ENCODE measurements at places on chromosomes 3 and 15.

DNA sequence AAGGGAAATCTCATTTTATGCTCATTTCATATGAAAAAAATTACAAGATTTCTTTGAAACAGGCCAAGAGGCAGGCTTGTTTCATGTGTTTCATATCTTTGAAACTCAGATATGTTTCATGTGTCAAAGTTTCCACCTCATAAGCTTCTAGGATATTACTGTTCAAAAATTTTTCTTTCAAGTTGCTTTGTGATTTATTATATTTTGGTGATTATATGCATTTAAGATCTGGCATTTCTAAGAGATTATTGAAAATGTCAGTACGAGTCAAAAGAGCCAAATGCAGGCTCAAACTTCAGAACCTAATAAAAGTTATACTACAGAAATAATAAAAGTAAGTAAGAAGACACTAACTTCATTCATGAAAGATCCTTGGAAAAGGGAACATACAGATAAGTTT lies 590.1 kb downstream of the UNC13C start:
- DNase-seq: no peak

- no peak for DNase-seq
Measured at GRCh38 chr3:56196700-56197099, 271.6 kb downstream of the ERC2 start.

DNA sequence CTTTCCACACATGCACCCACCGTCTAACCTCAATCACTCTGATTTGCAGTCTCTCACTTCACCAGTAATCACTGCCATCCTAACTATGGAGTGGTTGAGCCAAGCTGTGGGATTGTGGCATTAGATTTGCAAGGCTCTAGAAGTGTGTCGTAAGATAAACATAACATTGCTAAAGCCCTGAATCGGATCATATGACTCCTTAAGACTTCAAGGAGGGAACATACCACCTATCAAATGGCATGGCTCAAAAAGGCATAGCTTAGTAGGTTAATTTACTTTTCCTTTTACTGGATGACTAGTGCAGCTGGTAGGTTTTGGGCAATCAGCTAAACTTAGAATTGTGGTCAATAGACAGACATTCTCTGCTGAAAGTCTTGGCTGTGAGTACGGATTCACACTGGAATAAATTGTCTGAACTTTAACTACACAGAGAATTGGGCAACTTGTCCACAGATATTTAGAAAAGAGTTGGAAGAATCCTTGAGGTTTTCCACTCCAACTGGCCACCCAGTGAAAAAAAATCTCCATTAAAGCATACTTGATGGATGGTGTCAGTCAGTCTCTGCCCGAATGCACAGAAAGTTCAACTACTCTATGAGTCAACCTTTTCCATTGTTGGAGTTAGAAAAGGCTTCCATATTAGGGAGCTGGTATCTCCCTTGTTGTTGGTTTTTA lies 476.7 kb upstream of the CBLB start:
- no peak for DNase-seq

DNA sequence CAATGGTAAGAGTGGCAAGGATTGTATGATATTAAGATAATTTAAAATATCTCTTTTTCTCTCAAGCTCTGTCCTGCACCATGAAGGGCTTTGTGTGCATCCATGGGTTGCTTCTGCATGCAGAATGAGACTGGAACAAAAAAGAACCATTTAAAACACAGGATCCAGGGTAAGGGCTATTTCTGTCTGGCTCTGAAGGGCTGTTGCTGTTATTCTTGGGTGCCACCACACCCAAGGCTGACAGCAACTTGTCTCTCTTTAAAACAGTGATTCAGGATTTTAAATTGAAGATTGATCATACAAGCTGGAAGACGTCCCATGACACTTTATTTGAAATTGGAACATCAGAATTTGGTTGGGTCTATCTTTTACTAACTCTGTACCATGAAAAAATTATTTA lies 268.8 kb upstream of the CNTN3 start:
- no peak for DNase-seq

DNA sequence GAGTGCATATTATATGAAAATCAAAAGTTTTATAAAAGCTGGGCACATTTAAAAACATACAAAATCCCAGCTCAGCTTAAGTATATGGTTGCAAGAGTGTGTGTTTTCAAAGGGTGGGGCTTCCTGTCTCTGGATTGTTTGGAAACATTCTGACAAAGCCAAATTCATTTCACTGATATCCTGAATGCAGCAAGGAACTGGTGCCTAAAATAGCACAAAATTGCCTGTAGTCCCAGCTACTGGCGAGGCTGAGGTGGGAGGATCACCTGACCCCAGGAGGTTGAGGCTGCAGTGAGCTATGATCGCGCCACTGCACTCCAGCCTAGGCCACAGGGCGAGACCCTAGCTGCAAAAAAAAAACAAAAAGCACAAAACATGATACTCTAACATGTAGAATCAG lies 13.0 kb upstream of the TJP1 start:
- no peak for DNase-seq

All from stimulated activated CD4-positive, alpha-beta T cell treated with anti-CD3 and anti-CD28 coated beads, TNF-alpha, amount 100 ng/mL, for 24 hours (primary cell).